ENCODE measurements at places on chromosomes 7 and 10.

DNA sequence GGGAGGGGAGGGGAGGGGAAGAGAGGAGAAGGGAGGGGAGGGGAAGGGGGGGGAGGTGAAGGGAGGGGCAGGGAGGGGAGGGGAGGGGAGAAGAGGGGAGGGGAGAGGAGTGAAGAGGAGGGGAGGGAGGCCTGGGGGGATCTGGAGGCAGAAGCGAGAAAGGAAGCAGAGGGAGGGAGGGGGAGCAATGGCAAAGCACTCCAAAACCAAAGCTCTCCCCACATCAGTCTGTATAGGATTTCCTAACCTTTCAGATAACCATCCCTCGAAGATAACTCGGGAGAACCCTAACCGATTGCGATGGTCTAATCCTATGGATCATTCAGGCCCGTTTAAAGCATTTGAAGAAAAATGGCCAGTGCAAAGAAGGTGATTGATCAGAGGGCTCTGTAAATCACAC lies 19.0 kb downstream of the EBF3 start:
- DNase-seq: no peak

GRCh38 chr10:121994429-121994941 lies 5.5 kb downstream of the TACC2 start:
- no peak for DNase-seq

DNA sequence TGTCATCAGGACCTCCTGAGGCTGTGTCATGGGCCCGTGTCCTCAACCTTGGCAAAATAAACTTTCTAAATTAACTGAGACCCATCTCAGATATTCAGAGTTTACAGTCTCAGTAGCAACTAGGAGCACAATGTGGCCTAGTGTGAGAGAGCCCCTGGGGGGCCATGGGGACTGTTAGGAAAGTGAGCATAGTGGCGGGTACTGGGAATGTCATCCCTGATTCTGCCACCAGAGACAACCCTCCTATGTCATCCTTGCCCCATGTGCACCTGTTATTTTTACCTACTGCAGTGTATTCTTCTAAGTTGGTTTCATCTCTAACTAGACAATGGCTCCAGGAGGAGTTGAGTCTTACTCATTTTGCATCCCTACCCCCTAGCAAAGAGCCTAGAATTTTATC lies 78.6 kb downstream of the CCDC71L start:
- DNase-seq: no peak

GRCh38 chr7:17487343-17487742 lies 188.9 kb downstream of the AHR start:
- no peak for DNase-seq

GRCh38 chr10:115129752-115130151 lies 36.6 kb downstream of the ATRNL1 start:
- DNase-seq: no peak

GRCh38 chr7:140631021-140631420 lies 9.6 kb downstream of the DENND2A start:
- DNase-seq: no peak

DNA sequence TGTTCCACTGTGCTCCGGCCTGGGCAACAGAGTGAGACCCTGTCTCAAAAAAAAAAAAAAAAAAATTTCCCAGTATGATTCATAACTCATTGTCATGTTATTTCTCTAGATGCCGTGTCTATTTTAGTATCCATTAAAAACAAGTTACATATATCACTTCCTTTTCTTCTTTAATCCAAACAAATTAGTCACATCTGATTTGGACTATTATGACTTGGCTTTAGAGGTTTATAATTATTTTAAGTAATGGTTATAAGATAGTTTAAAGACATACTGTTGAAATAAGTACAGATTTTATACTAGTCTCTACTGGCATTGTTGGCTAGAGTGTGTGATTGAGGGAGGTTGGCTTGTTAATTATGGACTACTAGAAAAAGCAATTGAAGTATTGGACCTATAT lies 53.3 kb downstream of the ZMYND11 start:
- no peak for DNase-seq

DNA sequence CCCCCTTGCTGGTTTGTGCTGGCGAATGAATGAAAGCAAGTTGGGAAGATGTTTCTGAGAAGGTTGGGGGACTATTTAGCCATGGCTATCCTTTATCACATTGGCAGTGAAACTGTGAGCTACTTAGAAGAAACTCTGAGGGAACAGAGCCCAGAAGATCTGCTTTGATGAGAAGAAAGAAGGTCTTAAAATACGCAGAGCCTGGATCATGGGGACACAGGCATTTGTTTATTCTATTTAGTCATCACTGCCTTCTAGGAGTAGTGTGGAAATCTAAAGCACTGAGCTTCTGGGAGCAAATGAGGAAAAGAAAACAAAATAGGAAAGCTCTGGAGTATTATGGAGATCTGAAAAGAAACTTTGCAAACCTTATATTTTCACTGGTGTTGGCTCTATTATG lies 28.5 kb downstream of the CPED1 start:
- DNase-seq: no peak

DNA sequence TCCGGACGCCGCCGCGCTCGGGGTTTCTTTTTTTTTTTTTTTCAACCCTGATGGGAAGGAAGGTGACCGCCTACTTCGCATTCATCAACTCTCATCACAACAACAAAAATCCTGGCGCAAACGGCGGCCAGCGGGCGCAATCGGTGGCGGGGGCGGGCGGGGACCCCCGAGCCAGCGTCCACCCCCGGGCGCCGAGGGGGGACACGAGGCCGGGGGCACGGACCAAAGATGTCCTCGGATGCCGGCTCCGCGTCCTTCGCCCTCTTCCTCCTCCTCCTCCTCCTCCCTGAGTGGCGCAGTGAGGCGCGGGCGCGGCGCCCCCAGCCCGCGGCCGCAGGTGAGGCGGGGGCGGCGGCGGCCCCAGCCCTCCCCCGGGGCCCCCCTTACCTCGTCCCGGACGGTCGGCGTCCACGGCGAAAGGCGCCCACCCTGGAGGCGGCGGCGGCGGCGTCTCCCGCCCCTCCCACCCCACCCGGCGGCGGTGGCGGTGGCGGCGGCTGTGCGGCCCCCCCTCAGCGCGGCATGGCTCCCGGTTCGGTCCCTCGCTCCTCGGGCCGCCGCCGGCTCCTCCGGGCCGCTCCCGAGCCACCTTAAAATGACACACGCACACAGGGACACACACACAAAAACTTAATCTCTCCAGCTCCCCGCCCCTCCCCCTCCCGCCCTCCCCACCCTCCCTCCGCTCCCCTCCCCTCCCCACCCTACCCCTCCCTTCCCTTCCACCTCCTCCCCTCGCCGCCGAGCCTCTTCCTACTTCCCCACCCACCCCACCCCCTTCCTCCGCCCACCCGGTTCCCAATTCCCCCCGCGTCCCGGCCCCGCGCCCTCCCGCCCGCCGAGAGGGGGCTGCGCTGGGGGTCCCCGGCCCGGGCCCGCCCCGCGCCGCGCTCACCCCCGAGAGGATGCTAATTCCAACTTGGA lies at the start of gene CTBP2:
Gene CTBP2, minus strand, starts transcription at position 632 of the 924 bp plus-strand sequence.
- DNase-seq: no peak

DNA sequence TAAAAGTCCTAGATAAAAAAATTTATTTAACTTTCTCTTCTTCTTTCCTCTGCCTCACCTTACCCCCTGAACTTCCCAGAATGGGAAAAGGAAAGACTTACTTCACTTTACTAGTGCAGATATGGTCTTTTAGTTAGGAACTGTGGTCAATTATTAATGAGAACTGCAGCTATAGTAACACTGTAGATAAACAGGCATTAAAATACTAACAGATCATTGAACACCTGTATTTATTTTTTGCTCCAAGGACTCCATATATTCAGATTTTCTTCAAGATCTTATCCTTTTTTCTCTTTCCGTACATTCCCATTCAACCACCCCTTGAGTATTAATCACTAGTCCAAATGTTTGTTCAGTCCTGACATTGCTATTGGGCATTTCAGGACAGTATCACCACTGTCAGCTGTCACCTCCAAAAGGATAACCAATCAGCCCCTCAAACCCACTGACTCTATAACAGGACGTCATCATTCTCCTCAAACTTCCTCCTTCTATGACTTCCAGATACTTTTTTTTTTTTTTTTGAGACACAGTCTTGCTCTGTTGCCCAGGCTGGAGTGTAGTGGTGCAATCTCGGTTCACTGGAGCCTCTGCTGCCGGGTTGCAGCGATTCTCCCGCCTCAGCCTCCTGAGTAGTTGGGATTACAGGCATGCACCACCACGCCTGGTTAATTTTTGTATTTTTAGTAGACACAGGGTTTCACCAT lies 4.2 kb downstream of the CPVL start:
- DNase-seq: no peak

DNA sequence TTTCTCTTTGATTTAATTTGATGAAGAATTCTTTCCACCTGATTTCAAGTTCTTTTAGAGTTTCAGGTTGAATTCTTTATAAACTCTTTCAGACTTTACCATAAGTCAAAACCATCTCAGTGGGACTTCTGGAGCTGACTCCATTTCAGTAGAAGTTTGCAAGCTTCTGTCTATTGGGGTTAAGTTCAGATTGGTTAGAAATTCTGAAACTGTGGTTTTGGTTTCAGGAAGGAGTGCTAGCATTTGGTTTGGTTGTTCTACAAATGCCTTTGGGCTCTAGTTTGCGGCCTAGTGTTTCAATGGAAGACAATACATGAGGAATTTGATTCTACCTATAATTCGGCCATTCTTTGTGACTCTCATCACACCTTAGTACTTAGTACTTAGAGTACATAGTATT lies 176.8 kb upstream of the RHOBTB1 start:
- no peak for DNase-seq

DNA sequence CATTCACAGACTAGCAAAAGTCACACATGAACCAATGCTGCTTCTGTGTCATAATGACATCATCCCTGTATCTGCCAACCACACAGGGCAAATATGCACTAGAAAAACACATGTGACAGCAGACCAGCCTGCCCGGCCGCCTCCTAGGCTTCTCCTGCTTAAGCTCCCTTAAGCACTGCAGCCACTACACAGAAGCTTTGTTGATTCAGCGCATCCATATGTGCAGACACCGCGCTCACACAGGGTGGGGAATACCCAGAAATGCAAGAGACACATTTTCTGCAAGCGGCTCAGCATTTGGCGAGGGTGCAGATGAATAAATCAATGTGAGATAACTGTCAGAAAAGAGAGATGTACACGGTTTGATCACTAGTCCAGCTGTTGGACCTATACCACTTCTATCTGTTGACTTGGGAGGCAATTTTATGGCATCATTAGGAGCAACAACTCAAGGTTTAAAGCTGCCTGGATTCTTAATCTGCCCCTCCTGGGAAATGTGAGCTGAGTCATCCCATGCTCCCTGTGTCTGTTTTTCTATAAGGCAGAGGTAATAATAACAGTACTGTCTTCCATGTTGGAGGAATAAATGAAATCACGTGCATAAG lies 33.4 kb downstream of the CPXM2 start:
- DNase-seq: no peak

DNA sequence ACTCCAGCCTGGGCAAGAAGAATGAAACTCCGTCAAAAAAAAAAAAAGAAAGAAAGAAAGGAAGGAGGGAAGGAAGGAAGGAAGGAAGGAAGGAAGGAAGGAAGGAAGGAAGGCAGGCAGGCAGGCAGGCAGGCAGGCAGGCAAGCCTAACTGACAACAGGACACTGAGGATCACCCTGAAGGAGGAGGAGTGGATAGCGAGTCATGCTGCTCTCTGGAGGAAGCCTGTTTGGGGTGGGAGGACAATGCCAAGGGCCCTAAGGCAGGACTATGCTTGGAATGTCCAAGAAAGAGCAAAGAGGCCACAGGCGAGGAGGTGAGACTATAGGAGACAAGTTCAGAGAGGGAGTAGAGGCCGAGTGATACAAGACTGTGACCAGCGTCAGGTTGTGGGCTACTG lies 107.0 kb upstream of the PARD3 start:
- no peak for DNase-seq

DNA sequence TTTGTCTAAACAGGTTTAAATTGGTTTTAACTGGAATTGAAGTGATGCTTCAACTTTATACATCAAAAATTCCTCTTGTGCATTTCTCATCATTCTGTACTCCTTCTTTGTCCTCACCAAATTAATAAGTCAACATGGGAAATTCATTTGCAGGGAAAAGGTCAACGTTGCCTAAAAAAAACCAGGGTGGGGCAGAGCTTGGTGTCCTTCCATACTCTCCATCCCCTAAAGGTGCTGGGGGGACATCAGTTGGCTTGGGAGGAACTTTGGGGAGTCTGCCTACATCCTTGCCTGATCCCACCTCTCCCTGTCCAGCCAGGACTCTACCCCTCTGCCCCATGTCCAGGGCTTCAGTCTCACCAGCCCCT lies 34.1 kb upstream of the SLC26A3 start:
- no peak for DNase-seq

GRCh38 chr10:101601541-101601940 lies 13.4 kb downstream of the DPCD start:
- no peak for DNase-seq

GRCh38 chr7:18829858-18830285 lies 287.6 kb downstream of the TWIST1 start:
- DNase-seq: no peak

DNA sequence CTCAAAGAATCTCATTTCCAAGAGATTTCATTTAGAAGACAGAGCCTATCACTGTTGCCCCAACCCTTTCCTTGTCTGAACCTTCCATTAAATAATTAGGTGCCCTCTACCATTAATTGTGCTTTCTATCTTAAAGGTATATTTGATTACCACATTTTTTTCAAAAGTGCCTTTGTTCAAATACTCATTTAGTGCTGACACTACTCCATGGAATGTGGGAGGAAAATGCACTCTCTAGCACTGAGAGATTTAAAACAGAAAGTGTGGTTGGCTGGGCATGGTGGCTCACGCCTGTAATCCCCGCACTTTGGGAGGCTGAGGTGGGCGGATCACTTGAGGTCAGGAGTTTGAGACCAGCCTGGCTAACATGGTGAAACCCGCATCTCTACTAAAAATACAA lies 119.8 kb downstream of the CACNA2D1 start:
- DNase-seq: no peak

DNA sequence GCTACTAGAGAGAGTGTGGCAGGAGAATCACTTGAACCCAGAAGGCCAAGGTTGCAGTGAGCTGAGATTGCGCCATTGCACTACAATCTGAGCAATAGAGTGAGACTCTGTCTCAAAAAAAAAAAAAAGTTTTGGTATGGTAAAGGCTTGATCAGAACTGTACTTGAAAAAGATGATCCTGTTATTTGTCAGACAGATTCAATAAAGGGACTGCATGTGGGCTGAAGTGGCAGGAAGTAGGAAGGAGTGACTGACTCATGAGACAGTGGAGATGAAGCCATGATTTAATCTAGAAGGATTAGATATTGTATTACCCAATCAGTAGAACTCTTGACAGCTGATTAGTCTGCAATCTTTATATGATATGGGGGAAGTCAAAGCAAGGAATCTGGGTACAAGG lies 2.7 kb upstream of the TMEM254 start:
- peak; percentile 52 for DNase-seq

GRCh38 chr7:93948106-93948505 lies 26.6 kb downstream of the GNG11 start:
- DNase-seq: no peak

All from activated CD4-positive, alpha-beta T cell treated with anti-CD3 and anti-CD28 coated beads for 36 hours (primary cell).